ENCODE measurements at places on chromosomes 1 and 21. TPM values are rescaled to one million over a fixed set of nuclear protein-coding genes. Genes with fewer than 3 reads are reported as not detected.

DNA sequence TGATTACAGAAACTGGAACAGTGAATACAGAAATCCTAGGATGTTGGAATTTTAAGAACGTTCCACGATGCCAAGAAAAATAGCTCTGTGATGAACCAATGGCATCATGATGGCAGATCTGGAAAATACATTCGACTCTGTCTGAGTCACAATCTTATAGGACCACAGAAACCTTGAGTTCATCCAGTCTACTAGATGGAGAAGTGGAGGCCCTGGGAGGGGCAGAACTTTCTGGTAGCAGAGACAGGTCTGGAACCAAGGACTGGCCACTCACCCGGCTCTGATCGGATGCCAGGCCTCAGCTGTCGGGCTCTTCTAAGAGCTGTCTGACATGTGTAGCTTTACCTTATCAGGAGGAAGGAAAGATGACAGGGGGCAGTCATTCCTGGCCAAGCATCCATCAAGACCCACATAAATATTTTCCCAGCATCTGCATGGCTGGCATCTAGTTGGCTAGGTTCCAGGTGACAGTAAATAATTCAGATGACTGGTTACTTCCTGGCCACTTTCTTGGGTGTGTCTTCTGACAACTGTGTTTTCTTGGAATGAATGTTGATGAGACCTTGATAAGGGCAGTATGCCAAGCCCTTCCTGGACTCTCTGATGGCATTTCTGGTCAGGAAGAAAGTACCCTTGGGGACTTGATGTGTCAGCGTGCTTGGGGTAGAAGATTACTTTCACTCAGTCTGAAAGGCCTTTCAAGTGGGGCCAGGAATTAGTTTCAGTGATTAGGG is 72.6 kb upstream of the TRABD2B start:
- no peaks in the 10 kb centered on the region for H3K4me1 ChIP-seq
- H3K4me3 ChIP-seq = no peak overlapping the region
- no peak overlapping the region for H3K27ac ChIP-seq
- no peaks in the 10 kb centered on the region for H3K36me3 ChIP-seq
- peak; percentile 35 for DNase-seq

DNA sequence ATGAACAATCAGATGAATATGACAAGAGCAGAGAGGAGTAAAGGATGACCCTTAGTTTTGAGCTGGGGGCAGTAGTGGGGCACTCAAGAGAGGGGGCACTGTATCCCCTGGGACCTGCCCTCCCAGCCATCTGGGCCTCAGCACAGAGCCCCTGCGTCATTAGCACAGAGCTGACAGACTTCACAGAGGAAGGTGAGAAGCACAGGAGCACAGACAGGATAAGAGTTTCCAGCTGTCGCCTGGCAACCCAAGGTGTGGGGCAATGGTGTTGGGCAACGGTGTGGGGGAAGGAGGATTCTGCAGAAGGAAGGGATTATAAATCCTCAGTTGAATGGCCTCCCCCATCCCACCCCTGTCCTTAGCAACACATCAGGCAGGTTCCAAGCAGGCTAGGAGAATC is 30.2 kb downstream of the RAB3B start:
- H3K36me3 ChIP-seq = no peaks in the 10 kb centered on the region
- H3K4me1 ChIP-seq = peaks cover 4% of the 10 kb centered on the region
- no peak overlapping the region for H3K27ac ChIP-seq
- H3K4me3 ChIP-seq = no peak overlapping the region
- no peaks in the 10 kb centered on the region for H3K27me3 ChIP-seq

DNA sequence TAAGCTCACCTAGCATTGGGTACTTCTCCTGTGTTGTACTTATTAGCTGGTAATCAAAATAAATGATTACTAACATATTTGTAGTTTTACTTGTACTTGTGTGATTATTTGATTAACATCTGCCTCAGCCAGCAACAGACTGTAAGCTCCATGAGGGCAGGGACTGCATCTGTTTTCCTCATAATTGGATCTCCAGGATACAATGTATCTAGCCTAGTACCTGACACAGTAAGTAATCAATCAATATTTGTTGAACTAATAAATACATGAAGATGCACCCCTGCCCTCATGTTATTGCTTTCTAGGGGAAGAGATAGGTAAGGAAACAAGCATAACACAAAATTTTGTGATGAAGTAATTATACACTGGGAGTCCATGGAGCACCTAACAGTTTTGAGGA is 101.5 kb downstream of the TENT5C start:
- no peaks in the 10 kb centered on the region for H3K4me1 ChIP-seq
- no peak for DNase-seq
- H3K36me3 ChIP-seq = no peaks in the 10 kb centered on the region
- no peak overlapping the region for H3K27ac ChIP-seq
- H3K4me3 ChIP-seq = no peak overlapping the region

CR1L gene
- total RNA-seq = not detected
